NCI-H2081 treated with DMSO at 0.1 percent for 48 hours (cell line): ENCODE measurements at places on chromosomes 16 and 17.
A peak's percentile ranks its signal among the peaks of the same experiment; 100 is the strongest.

- DNase-seq = no peak
These were observed 4.0 kb upstream of the METRNL start for GRCh38 chr17:83075270-83075880.

- no peak for DNase-seq
These were observed 583.6 kb upstream of the CDH5 start for GRCh38 chr16:65782611-65783600.

DNA sequence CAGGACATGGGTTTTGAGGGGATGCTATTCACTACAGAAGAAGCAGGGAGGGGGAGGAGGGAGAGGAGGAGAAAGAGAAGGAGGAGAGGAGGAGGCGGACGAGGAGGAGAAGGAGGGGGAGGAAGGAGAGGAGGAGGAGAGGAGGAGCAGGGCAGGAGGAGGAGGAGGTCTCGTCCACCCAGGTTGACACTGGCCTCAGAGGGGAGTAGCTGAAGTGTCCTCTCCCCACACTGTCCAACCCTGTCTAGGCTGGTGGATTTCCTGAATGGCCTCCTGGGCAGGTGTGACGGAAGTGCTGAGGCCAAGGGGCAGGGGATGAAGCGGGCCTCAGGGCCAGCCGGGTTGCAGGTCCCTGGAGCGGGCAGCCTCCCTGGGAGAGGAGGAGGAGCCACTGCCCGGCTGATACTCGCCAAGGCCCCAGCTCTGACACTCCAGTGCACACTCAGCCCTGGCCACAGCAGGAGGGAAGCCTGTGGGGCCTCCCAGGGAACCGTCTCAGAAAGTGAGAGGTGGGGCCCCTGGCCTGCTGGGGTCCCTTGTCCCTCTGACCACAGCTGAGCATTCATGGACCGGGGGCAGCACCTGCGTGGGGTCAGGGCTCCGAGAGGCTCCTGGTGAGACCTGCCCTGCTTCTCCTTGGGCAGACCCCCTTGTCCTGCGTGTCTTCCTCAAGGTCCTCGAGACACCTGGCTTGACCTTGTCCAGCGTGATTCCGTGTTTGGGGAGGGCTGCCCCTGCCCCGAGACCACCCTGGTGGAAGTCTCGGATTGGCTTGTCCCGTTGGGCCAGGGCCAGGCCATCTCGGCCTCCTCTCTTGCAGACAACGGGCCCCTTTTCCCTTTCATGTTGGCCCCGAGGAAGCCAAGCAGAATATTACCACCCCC is 200.6 kb upstream of the CIBAR2 start:
- no peak for DNase-seq

DNA sequence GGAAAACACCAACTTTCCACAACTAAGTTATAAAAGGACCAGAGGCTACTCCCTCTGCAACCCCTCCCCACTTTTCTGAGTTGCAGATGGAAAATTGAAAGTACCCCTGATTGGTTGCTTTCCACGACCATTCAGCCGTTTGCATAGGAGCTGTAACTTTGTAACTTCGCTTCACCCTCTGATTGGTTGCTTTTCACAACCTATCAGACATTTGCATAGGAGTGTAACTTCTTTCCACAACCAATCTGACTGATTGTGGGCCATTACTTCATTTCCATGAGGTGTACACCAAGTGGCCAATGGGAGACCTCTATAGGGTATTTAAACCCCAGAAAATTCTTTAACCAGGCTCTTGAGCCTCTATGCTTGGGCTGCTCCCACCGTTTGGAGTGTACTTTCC is 644.1 kb downstream of the WWOX start:
- no peak for DNase-seq

- DNase-seq = peak; percentile 65
These were observed 622 bp downstream of the CUEDC1 start for GRCh38 chr17:57954397-57955182.
